Activated CD4-positive, alpha-beta T cell treated with anti-CD3 and anti-CD28 coated beads for 24 hours (primary cell): ENCODE measurements at places on chromosomes 2 and 18.
A peak's percentile ranks its signal among the peaks of the same experiment; 100 is the strongest.

- no peak for DNase-seq
These were observed 618.1 kb downstream of the XIRP2 start for GRCh38 chr2:167506395-167506794.

GRCh38 chr2:31217465-31218200 lies at the start of gene CAPN14:
Gene CAPN14, minus strand, starts transcription at chr2:31217515. Its CDS starts 12,068 bp downstream, at chr2:31205447.
- no peak for DNase-seq

DNA sequence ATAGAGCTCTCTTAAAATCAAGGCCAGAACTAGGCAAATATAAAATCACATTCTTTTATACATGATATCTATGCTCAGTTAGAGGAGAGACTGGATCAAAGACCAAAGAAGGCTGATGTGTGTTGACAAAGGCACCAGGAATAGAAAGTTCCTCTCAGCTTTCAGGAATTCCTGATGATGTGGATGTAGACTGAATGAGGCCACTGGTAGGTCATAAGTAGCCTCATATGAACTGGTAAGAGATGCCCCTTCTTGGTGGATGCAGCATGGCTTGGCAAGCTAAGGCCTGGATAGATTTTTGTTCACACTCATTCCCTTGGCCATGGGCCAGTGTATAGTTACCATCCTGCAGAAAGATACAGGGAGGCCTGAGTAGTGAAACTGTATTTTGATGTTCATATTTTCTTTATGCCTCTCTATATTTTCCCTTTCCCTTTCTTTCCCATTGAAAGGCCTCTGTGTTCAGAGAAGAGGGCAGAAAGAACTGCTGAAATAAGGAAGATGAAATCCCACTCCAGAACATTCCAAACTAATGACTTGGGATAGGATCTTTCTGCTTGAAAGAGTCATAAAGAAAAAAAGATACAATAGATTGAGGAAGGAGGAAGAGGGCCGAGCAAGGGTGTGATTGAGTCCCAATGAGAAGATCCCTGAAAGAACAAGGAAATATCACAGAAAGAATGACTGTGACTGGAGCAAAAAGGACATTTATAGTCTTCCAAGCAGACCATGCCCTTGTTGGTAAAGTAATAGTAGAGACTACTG lies 2182.7 kb upstream of the PIK3C3 start:
- DNase-seq: no peak

- no peak for DNase-seq
These were observed 77.3 kb upstream of the CTLA4 start for GRCh38 chr2:203790134-203790852.

- DNase-seq: no peak
These were observed 18.2 kb downstream of the PTPRM start for GRCh38 chr18:7585276-7585670.

DNA sequence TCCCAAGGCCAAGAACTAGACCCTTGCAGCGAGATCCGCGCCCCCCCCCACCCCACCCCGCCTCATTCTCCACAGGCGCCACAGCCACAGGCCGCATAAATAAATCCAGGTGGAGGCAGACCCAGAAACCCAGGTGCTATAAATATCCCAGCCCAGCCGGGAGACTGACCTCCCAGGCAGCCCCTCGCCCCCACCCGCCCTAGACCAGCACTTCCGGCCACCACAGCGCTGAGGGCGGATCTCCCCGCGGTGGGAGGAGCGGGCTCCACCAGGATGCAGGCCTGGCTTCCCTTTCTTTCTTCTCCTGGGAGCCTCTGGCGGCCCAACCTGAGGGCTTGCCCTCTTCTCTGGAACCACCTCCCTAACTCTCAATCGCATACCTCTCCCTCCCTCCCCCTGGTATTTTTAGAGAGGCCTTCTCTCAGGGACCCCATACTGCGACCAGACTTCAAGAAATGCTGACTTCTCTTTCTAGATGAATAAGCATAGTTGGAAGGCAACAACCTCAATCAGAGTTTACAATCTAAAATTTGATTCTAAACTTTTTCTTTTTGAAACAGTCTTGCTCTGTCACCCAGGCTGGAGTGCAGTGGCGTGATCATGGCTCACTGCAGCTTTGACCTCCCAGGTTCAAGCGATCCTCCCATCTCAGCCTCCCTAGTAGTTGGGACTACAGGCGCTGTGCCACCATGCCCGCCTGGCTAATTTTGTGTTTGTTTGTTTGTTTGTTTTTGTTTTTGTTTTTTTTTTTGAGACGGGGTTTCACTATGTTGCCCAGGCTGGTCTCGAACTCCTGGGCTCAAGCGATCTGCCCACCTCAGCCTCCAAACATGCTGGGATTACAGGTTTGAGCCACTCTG lies 55.0 kb downstream of the PKDCC start:
- no peak for DNase-seq

GRCh38 chr2:143140864-143141661 lies 11.8 kb downstream of the ARHGAP15 start:
- DNase-seq: no peak

GRCh38 chr2:4745056-4745991 lies 946.9 kb upstream of the SOX11 start:
- no peak for DNase-seq

GRCh38 chr2:152961351-152961750 lies 242.9 kb downstream of the ARL6IP6 start:
- no peak for DNase-seq

GRCh38 chr18:57980573-57981307 lies 63.3 kb upstream of the NEDD4L start:
- DNase-seq: no peak

- peak; percentile 2 for DNase-seq
These were observed 627 bp downstream of the CDCA7 start for GRCh38 chr2:173355132-173355865.

- DNase-seq: no peak
These were observed 194.3 kb downstream of the PLCL1 start for GRCh38 chr2:197998702-197999101.

DNA sequence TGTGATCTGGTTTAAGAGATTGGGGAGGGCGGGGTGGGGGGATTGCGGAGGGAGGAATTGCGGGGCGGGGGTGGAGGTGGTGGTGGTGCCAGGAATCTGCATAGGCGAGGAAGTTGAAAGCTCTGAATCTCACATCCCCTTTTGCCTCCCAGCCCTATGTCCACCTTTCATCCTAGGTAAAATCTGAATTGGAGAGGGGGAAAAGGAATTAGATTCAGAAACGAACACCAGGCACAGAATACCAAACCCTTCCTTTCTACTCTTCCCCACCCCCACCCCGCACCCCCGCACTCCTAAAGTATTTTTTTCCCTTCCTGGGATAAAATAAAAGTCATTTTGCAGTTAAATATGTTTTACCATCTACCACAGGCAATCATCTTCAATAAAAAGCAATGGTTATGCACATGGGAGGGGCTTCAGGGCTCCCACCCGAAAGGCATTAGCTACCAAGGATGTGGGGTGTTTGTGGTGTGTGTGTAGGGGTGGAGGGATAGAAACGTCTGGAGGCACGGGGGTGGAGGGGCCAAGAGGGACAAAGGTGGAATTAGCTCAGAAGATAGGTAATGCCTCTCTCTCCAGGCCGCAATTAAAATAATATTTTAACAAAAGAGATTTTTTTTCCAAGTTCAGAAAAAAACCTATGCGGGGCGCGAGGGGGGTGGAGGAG lies 1.8 kb downstream of the IGFBP5 start:
- DNase-seq: no peak

GRCh38 chr2:200423541-200423940 lies 86.3 kb downstream of the KCTD18 start:
- no peak for DNase-seq

DNA sequence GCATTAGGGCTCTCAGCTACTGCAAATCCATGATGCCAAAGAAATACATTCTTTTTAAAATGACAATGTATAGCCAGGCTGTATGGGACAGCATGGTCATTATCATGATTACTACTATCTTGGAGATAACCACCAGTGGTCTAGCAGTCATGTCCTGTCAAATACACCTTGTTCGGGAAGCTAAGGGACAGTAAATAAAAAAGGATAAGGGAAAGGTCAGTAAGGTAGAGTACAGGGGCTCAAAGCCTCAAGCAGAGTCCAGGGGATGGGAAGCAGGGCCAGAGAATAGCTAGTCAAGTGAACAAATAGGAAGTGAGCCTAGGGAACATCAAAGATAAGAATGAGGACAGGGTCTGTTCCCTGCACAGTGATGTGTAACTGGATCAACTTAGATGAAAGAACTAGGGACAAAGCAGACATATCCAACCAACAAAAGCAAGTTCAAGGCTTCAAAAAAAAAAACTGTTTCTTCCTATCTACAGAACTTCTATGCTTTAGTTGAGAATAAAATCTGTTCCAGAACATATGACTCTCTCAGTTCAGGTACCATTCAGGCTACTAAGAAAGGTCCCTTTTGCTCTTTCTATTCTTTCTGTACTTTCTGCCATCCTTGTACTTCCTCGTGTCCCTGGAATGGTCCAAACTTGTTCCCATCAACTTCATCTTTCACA lies 62.9 kb upstream of the EHBP1 start:
- no peak for DNase-seq

DNA sequence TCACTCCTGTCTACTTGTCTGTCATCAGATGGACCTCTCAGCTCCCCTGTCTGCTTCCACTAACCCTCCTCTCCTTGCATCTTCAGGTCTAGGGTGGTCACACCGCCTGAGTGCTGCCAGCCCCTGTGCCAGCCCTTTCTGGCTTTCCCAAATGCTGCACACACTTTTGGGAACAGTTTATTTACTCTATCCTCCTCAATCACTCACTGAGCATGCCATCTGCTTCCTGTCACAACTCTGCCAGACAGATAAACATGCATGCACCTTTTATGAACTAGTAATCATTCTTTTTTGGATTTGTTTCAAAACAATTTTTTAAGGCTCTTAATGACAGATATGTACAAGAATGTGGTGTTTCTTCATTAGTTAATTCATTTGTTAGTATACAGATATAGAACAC lies 56.3 kb upstream of the CCDC195 start:
- no peak for DNase-seq

GRCh38 chr2:6826081-6826913 lies 39.4 kb downstream of the CMPK2 start:
- peak; percentile 45 for DNase-seq

GRCh38 chr2:229150317-229150716 lies 120.8 kb downstream of the PID1 start:
- no peak for DNase-seq

DNA sequence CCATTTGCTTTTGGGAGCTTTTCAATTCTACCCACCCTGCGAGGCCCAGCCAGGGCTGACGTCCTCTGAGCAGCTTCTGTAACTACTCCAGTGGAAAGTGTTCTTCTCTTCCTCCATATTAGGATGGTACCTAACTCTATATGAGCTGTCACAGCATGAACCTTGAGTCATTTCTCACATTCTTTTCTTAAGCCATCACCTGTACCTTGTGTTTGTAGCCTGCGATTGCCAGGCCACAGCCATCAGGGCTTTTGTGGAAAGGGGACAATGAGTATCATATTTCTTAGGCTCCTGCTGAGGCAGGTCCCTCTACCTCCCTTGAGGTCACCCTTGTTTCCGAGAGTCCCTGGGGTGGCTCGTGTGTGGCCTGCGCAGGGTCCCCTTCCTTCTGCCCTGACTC lies 144.5 kb upstream of the DLX2 start:
- DNase-seq: no peak

DNA sequence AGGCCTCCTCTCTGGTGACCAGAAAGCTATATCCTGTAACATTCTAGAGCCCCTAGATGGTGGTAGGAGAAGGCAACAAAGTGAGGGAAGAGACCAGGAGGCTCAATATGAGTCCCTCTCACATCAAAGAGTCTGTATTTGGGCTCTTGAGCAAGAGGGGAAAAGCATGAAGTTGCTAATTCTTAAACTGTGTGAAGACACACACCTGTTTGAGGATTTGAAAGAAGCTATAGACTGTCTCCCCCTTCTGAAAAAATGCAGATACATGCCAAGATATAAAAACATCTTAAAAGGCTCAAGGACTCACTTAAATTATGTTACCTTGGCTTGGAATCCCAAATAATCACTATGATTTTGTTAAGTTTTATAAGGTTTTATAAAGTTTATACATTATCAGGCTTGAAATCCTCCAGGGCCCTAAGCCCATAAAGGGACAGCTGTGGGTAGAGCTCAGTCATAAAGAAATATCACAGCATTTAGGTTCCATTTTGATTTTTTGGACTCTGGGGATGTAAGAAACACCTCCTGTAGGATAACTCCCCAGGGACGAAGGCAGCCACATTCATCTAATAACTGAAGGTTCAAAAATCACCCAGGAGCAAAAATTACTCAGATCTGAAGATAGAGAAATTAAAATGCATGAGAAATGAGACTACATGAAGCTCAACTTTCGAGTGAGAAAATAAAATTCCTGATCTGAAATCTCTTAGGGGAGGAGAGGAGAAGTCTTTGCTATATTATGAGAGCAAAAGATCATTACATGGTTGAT lies 136.1 kb upstream of the LGALSL start:
- no peak for DNase-seq

GRCh38 chr2:72915907-72916742 lies 1.2 kb upstream of the EMX1 start:
- no peak for DNase-seq

DNA sequence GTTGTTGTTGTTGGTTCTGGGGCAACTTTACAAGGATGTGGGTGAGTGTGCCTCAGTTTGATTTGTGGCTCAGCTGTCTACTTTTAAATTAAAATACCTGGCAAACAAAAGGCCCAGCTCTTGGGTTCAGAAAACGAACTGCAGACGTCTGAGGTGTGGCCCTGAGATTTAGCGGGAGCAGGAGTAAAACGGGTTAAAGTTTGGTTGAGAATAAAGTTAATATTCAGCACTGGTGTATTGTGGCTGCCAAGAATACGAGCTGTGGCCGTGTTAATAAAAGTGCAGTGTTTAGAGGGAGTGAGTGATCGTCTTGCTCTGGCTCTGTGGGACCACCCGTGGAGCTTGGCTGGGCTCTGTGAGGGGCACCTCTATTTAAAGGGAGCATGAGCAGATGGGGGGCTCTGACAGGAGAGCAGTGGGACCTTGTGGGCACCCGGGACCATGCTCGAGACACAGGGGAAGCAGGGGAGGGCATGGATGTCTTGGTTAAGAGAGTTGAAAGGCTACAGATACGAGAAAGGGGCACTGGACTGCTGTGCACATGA lies 80.3 kb downstream of the VAPA start:
- no peak for DNase-seq

DNA sequence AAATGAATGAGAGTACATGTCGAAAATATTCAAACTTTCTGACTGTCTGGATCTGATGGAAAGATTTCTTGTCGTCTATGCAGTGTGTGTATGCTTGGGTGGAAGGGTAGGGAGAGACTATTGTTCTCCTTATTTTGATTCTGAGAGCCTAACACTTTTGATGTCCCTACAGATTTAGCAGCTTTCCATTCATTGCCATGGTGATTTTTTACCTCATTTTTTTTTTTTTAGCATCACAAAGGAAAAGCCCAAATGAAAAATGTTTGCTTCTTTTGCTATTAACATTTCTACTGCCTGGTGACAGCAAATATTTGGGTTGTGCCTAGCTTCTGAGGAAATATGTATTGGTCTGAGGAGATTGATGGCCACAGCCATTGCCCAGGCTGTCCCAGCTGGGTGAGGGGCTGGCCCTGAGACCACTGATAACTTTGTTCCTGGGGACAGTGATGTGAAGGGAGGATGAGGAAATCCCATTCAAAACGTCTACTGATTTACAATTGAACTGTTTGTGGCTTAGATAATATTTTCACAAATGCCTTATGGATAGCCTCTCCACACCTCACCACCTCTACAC lies 558.6 kb downstream of the DCC start:
- no peak for DNase-seq

- DNase-seq: no peak
These were observed 438.6 kb downstream of the TXNL1 start for GRCh38 chr18:56199580-56200330.

- no peak for DNase-seq
These were observed 45.4 kb upstream of the PPP4R1 start for GRCh38 chr18:9659499-9660375.
